ENCODE measurements at places on chromosomes 6 and 20.

DNA sequence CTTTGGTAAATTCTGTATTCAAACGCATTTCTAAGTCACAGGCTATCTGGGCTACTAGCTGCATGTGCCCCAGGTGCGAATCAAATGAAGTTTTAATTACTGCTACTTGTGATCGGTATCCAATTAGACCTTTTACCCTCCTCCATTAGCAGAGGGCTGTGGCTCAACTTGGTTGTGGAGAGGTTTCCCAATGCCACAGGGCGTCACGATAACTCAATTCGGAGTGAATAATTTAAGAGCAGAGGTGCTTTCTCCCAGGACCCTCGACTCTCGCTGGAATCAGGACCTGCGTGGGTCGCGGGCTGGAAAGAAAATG lies 640 bp downstream of the SAYSD1 start:
- no peak for DNase-seq

DNA sequence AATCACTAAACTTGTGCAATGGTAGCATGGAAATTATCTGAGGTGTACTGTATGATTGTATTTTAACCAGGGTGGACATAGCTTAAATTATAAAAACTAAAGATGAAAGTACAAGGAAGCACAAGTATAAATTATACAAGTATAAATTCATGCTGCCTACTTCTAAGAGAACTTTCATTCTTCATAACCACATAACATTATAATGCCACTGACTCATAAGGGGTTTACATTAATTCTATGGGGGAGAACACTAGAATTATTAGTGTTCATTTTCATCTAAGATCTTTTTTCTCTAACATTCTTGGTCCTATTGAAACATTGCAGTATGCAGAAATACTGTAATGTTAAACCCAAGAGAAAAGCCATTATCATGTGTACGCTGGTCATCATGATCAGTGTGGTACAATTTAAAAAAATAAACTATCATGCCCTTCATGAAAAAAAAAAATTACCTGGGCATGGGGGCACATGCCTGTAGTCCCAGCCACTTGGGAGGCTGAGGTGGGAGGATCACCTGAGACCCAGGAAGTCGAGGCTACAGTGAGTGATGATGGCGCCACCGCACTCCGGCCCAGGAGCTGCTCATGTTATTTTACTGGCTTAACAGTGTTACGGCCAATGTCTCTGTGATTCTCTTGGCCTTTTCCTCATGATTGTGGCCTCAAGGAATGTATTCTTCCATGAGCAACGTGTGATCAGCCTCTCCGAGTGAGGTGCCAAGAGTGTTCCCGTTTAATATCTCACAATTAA lies 25.9 kb upstream of the AHCY start:
- DNase-seq = no peak

GRCh38 chr6:102390541-102390940 lies 997.0 kb downstream of the GRIK2 start:
- DNase-seq = no peak

- no peak for DNase-seq
These were observed 103.2 kb upstream of the GRIK2 start for GRCh38 chr6:101290346-101290745.

- DNase-seq = peak; percentile 59
These were observed 114.4 kb upstream of the PRND start for GRCh38 chr20:4607287-4607713.

GRCh38 chr20:48815537-48815936 lies 12.3 kb downstream of the PREX1 start:
- DNase-seq = no peak

DNA sequence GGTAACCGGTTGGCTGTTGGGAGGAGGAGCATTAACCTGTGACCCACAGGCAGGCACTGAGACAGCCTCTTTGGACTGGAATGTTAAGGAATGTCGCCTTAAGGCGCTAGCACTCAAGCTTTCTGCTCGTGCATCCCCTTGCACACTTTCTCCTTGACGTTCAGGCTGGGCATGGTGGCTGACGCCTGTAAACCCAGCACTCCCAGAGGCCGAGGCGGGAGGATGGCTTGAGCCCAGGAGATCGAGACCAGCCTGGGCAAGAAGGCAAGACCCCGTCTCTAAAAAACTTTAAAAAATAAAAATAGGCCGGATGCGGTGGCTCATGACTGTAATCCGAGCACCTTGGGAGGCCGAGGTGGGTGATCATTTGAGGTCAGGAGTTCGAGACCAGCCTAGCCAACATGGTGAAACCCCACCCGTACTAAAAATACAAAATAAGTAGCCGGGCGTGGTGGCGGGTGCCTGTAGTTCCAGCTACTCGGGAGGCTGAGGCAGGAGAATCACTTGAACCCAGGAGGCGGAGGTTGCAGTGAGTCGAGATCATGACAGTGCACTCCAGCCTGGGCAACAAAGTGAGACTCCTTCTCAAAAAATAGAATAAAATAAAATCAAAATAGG lies 1.9 kb upstream of the GID8 start:
- DNase-seq = no peak

GRCh38 chr6:39830444-39830843 lies 38.3 kb downstream of the DAAM2 start:
- DNase-seq = no peak

GRCh38 chr6:34648806-34649205 lies 47.8 kb downstream of the ILRUN start:
- no peak for DNase-seq

- no peak for DNase-seq
These were observed 38.0 kb upstream of the FAM50B start for GRCh38 chr6:3811191-3811590.

GRCh38 chr6:40957616-40958492 lies 81.2 kb downstream of the UNC5CL start:
- DNase-seq = no peak

DNA sequence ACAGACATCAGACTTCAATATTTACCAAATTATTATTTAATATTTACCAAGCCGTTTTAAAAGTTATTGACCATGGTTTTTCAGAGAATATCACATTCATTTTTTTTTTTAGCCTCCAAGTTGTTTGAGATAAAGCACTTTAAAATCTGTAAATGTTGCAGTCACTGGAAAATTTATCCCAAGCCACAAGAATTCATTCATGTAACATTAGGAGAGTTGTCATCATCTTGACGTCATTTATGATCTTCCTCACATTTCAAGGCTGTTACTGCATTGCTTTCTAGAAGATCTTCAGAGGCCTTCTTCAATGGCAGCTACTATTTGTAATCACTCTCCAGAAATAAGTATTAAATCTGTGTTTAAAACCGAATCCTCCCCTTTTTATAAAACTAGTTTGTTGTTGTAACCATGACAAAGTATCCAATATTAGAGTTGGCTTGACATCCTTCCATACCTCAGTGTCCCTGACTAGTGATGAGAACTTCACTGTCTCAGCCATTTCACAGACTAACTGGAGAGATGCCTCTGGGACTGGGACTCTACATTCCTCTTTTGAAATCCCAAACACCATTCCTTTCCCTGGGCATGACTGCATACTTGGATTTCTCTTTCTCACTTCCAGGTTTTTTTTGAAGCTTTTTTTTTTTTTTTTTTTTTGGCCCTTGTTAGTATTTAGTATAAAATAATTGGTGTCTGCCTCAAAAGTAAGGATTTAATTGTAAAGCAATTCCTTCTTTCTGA lies 100.1 kb downstream of the ZFAND3 start:
- DNase-seq = no peak

DNA sequence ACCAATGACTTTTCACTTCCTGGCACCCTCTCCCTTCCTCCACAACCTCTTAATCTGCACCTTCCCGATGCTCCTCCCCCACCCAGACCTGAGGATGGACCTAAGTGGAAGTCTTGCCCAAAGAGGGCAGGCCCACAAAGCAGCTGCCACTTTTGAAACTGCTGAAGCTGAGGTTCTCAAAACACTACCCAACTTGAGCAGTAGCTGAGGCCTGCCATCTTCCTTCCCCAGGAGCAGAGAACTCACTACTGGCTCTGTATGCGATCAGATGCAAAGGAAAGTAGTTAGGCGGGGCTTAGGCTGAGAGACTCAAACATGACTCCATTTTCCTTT lies 1.5 kb downstream of the HM13 start:
- DNase-seq = no peak

DNA sequence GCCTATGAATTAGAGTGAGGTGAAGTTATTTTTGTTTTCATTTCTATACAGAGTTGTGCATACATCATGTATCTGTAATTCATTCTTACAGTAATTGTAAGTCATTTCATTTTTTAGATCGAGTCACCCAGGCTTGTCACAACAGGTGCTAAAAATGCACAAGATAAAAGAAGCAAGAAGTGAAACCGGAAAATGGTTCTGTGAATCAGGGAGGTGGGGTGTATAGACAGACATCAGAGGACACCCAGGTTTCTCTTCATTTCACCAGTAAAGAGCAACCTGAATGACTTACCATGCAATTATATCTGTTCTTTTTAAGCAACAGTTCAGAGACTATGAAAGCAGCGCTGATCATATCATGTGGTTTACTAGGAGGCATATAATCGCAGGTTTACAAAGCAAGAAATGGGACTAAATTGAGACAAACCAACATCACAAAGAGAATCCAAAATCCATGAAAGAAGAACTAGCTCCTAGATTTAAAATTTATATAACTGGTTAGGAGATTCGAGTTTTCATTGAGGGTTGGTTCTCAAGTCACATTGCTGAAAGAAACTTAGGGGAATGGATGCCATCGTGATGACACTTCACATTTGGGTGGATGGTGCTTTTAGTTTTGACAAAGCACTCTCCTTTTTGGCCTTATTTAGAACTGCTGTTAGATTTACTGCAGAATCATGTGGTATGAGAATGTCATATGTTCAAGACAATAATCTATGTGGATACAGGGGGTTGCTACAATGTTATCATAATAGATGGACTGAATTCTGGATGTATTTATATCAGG lies 27.9 kb upstream of the TBC1D7 start:
- no peak for DNase-seq

Data from hindlimb muscle (tissue), 1 donor.